ENCODE measurements at places on chromosomes 1 and 21.

DNA sequence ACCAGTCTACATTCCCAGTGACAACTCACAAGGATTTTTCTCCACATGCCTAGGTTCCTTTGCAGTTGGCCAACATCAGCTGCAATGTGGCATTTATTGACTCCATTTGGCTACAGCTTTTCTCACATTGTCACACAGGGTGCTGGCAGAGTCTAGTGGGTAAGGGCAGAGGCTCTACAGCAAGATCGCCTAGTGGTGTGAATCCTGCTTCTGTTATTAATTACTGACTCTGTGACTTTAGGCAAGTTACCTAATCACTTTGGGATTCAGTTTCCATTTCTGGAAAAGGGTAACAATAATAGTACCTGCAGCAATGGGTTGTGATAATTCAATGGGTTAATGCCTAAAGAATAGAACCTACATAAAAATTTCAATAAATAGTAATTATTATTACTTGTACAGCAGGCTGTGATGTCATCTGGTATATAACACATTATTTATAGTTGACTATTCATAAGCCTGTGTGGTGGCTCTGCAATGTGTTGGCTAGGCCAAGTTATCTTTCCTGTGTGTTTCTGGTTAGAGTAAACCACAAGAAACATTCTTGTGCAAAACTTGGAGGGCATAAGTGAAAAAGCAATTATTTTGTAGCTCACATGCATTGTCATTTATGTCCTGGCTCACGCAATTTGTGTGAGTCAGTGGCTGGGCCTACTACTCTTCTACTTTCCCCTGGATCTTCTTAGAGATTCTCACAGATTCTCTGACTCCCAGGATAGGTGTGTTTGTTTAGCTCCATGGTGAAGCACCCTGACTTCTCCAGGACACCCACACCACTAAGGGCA, 59.5 kb downstream of the PTGS2 start:
- DNase-seq: no peak

- no peak for DNase-seq
Measured at GRCh38 chr1:245336149-245336983, 181.6 kb downstream of the KIF26B start.

GRCh38 chr1:41537251-41537650, 52.8 kb upstream of the EDN2 start:
- no peak for DNase-seq

DNA sequence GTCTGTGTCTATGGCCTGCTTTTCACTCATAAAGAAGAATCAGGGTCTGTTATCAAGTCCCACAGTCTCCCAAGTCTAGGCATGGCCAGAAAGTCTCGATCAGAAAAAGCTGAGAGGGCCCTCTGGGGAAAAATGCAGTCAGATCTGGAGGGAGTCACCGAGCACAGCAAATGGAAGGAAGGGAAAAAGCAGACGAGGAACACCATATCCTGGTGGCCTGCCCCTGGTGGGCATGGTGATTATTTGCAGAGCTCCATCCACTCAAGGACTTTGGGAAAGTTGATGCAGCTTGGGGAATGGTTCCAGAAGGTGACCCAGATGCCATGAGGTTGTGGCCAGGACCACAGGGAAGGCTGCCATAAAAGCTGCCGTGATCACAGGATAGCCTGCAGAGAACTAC, 189.1 kb downstream of the CLIC6 start:
- DNase-seq: no peak

DNA sequence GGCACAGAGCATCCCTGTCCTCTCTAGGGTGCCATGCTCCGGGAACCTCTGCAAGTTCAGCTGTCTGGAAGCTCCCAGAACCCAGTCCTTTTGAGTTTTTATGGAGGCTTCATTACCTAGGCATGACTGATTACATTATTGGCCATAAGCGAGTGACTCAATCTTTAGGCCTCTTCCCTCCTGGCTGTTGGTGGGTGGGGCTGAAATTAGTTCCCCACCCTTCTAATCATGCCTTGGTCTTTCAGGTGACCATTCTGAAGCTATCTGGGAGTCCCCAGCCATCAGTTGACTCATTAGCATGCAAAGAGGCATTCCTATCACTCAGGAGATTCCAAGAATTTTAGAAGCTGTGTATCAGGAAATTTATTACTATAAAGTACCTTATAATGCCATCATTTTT, 46.6 kb downstream of the WLS start:
- no peak for DNase-seq

- DNase-seq: no peak
Measured at GRCh38 chr1:235511470-235512240, 7.4 kb upstream of the B3GALNT2 start.

DNA sequence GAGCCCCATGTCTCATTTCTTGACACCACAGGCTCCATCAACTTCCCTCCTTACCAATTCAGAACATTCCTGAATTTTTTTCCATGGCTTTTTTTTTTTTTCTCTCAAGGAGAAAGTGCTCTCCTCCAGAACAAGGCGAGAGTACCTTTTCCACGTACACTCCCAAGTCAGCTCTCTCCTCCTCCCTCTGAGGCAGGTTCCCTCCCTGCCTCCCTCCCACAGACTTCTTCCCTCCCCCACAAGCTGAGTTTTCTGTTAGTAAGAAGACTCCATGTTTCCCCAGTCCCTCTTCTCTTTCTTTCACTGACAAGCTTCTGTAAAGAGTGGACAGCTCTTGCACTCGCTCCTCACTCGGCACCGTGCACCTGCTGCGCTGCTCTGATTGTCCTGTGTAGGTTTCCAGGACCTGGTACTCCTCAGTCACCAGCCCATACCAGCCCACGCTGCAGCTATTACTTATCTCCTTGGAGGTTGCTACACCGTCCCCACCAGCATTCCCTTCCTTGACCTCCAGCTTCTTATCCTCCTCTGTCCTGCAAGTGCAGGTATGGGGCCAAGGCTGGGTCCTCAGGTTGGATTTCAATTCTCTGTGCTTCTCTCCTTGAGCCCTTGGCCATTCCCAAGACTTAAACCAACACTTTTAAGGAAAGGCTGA, 3.8 kb downstream of the TRAF5 start:
- no peak for DNase-seq

DNA sequence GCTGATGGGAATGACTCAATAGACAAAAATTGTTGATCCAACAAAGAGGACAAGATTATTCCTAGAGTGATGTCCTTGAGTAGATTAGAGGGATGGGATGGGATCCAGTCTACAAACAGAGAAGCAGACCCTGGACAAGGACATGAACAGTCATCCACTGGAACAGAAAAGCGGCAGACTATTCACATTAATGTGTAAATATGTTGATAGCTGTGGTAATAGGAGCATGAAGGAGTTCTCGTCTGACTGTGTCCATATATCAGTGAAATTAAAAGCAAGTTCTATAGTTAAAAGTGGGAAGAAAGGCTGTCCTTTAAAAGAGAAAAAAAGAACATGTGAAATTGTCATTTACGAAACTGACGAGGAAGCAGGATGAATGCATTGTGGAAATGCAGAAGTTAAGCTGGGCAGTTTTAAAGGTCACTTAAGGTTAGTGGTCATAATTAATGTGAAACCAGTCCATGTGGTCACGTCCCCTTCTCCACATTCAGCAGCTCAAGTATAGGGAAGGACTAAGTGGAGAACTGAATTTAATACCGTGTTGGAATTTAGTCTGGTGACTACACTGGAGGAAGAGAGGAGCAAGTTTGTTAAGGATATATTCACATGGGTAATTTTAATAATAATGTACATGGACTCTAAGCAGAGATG, 62.1 kb downstream of the PIK3R3 start:
- no peak for DNase-seq

DNA sequence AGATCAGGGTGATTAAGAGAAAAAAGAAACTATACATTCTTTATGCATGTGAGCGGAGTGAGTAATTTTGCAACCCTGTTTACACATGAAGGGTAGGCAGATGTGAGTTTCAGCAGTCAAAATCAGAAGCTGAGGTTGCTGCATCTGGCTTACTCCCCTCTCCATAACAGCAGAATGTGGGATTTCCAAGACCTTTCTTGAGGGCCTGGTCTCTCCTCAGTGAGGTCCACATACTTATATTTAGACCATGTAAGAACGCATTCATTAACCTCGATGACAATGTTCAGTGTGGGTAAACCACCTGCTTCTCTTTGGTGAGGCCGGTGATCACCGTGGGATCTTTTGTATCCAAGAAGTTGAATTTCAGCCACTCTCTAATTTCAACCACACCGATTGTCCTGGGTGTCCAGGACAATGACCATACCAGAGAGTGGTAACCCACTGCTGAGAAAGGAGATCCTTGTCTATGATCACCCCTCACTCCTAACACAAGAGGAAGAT, 18.7 kb upstream of the RAP1A start:
- DNase-seq: no peak

GRCh38 chr1:185373813-185374529, 56.9 kb upstream of the IVNS1ABP start:
- DNase-seq: no peak

- DNase-seq: no peak
Measured at GRCh38 chr1:180231506-180231921, 1.4 kb downstream of the LHX4 start.

- no peak for DNase-seq
Measured at GRCh38 chr1:196462086-196462485, 146.2 kb downstream of the KCNT2 start.

DNA sequence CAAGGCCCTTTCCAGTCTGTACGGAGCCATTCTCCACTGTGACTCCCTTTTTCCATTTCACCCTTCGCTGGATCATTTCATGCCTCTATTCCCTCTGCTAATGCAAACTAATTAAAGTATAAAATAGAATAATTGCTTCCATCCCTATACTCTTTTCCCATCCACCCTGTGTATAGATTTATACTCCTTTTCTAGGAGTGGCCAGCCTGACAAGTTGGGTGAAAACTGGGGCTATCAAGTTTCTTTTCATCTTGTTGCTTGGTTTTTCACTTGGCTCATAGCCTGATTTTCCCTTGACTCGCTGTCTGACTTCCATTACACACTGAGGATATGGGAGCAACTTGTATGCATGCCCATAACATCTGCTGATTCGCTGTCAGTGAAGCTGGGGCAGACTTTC, 107.0 kb downstream of the PLXNA2 start:
- no peak for DNase-seq

- no peak for DNase-seq
Measured at GRCh38 chr1:246793356-246793896, 69.2 kb downstream of the SCCPDH start.

DNA sequence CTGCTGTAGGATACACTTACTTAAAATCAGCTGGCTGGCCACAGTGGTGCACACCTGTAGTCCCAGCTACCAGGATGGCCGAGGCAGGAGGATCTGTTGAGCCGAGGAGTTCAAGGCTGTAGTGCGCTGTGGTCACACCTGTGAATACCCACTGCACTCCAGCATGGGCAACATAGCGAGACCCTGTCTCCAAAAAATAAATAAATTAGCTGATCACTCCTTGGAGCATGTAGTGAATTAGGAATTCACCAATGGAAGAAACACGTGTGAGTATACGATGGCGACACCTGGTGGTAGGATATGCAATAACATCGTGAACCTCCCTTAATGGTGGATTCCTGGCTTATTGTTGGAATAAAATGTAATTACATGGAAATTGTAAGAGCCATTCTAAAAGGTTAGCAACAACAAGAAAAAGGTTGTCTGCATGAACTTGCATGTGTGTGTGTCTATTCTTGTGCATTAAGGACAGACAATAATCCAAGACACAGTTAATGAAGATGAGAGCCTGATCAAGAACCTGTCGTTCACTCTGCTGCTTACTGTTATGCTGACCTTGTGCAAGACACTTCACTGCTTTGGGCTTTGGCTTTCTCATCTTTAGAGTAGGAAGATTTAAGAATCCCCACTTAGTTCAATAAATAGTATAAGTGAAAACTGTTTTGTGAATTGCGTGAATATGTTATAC, 38.6 kb upstream of the COX20 start:
- DNase-seq: peak; percentile 10

DNA sequence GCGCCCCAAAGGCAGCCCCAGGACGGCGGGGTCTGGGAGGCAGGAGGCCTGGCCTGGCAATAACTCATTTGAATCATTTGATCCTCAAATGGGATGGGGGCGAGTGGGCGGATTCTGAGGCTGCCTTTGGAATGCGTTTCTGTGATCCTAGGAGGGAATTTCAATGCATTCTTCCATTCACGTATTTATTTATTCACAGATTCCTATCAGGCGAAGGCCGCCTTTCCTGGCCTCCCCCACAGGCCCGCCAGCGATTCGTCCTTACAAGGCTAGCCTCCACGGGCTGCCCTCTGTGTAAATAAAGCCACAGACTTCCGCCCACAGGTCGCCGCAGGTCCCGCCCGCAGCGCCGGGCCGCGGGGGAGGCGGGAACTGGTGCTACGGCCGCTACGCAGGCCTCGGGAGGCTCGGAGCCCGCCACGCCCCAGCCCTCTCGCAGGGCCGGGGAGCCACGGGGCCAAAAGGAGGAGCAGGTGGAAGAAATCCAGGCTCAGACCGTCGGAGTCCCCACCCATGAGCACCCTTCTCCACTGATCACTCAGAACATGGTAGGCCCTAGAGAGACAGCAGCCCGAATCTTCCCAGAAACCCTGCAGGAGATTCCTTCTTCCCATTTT, 31.3 kb upstream of the JUN start:
- DNase-seq: peak; percentile 34

DNA sequence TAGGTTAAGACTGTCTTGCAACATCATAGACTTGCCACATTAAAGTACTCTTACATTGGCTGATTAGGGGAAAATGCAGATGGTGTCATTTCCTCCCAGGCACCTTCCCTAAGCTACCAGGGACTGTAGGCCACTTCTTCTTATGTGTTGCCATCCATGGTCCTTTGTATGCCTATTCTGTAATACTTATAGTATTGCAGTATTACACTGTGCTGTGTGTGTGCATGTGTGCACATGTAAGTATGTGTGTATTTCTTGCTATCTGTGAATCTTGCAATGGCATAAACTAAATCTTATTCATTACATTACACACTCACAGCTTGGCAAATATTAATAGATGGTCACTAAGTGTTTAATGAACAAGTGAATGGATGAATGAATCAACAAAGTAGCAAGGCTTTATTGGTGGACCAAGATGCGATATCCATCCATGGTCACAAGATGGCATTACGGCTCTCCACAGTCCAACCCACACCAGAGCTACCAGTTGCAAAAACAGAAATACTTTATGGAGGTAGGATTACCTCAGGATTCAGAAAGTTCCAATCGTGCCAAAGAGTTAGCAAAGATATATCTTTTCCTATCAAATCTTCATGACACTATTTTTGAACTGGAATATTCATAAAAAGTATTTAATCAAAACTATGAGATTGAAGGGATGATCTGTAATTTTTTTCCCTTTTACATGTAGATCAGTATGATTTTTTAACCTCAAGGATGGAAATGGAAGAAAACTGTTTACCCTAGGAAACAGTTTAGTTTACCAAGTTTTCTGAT, 160.2 kb downstream of the DENND1B start:
- DNase-seq: peak; percentile 8

GRCh38 chr1:40971966-40972365, 7.5 kb upstream of the CTPS1 start:
- no peak for DNase-seq
